ENCODE measurements at places on chromosomes 4 and X.

- DNase-seq = no peak
- H3K27ac ChIP-seq = no peak overlapping the region
- H3K4me1 ChIP-seq = no peaks in the 10 kb centered on the region
- no peaks in the 10 kb centered on the region for H3K27me3 ChIP-seq
- H3K4me3 ChIP-seq = no peak overlapping the region
Measured at GRCh38 chrX:11352296-11352741, 59.1 kb downstream of the AMELX start.

GRCh38 chrX:15908603-15909290 is 54.1 kb upstream of the AP1S2 start:
- H3K4me1 ChIP-seq = peaks cover 5% of the 10 kb centered on the region
- H3K27ac ChIP-seq = no peak overlapping the region
- H3K4me3 ChIP-seq = no peak overlapping the region
- no peak for DNase-seq
- no peaks in the 10 kb centered on the region for H3K27me3 ChIP-seq

- H3K36me3 ChIP-seq = no peaks in the 10 kb centered on the region
- H3K27ac ChIP-seq = no peak overlapping the region
Measured at GRCh38 chrX:151391722-151392121, 5.3 kb upstream of the VMA21 start.

DNA sequence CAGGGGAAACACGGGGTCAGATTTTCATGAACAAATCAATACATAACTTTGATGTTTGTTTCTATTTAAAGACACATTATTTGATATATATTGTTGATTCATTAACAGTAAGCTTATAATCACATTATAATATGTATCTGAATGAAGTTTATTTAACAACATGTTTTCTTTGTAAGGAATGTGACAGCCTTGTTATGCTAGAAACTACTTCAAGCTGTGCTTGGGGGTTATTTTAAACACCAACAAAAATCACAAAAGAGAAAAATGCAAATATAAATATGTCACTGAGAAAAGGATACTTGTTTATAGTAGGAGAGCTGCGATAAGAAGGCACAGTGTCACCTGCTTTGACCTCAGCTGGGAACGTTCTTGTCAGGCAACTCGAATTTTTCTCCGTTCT is 354.6 kb upstream of the AGA start:
- no peaks in the 10 kb centered on the region for H3K36me3 ChIP-seq
- H3K27ac ChIP-seq = no peak overlapping the region
- no peak overlapping the region for H3K4me3 ChIP-seq
- no peaks in the 10 kb centered on the region for H3K27me3 ChIP-seq

DNA sequence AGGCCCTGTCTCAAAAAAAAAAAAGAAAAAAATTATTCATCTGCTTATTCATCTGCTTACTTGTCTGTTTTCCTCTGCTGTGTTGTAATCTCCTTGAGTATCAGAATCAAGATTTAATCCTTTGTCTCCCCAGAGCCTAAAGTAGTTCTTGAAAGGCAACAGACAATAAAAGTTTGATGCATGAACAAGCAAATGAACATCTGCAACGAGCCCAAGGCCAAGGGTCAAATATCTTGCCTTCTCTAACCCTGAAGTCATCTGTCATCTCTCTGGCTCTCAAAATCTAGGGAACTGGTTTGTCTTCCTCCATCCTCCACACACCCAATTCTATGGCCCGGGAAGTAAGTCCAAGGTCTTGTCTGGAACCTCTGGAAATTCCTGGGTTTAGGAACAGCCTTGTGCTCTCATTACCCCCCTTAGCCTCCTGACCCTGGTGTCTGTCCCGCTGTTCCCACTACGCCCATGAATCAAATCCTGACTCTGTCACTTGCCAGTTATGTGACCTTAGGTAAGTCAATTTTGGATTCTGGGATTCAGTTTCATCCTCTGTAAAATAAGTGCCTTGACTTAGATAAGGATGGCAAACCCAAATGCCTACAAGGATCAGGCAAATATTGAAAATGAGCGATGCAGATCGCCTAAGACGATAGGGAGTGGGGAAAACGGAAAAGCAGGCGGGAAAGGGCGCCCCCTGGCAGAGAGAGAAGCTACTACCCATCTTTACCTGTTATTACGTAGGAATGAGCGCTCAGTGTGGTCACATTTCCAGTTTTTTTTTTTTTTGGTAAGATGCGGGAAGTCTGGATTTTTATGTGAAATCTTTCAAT is 102.7 kb upstream of the DHX15 start:
- H3K4me3 ChIP-seq = no peak overlapping the region
- peak; percentile 57 for DNase-seq
- no peaks in the 10 kb centered on the region for H3K36me3 ChIP-seq
- no peaks in the 10 kb centered on the region for H3K27me3 ChIP-seq
- no peak overlapping the region for H3K27ac ChIP-seq

GRCh38 chrX:30144971-30145731 is 70.2 kb upstream of the MAGEB2 start:
- H3K27ac ChIP-seq = no peak overlapping the region
- no peaks in the 10 kb centered on the region for H3K36me3 ChIP-seq

GRCh38 chrX:16484338-16484737 is 165.6 kb upstream of the S100G start:
- H3K36me3 ChIP-seq = no peaks in the 10 kb centered on the region
- no peak for DNase-seq
- no peaks in the 10 kb centered on the region for H3K27me3 ChIP-seq
- no peak overlapping the region for H3K4me3 ChIP-seq
- no peak overlapping the region for H3K27ac ChIP-seq

- DNase-seq = no peak
- no peak overlapping the region for H3K4me3 ChIP-seq
- H3K4me1 ChIP-seq = no peaks in the 10 kb centered on the region
- H3K27me3 ChIP-seq = no peaks in the 10 kb centered on the region
Measured at GRCh38 chr4:53490161-53490956, 100.9 kb downstream of the LNX1 start.

DNA sequence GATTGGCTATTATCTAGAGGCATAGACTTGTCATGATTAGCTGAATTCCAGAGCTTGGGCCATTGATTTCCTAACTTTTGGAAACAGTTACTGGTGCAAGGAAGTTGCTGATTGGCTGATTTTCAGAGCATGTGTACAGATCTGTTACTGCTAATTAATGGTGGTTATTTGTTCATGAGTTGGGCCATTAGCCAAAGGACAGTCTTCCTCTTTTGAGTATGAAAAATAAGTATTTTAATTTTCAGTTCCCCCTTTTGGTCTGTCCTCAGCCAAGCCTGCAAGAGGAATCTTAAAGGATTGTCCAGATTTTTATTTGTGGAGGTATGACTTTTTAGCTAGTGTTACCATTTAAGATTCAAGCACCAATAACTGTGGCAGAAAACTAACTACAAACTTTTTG is 7.0 kb upstream of the DSPP start:
- no peak for DNase-seq
- H3K4me3 ChIP-seq = no peak overlapping the region
- no peaks in the 10 kb centered on the region for H3K27me3 ChIP-seq
- no peaks in the 10 kb centered on the region for H3K4me1 ChIP-seq

GRCh38 chr4:75841641-75842520 is 60.4 kb downstream of the PPEF2 start:
- no peak overlapping the region for H3K4me3 ChIP-seq
- peak; percentile 57 for DNase-seq
- no peaks in the 10 kb centered on the region for H3K36me3 ChIP-seq
- no peak overlapping the region for H3K27ac ChIP-seq

- no peak overlapping the region for H3K4me3 ChIP-seq
- no peak overlapping the region for H3K27ac ChIP-seq
- H3K36me3 ChIP-seq = no peaks in the 10 kb centered on the region
- no peaks in the 10 kb centered on the region for H3K4me1 ChIP-seq
- no peak for DNase-seq
Measured at GRCh38 chrX:19666950-19667349, 151.6 kb upstream of the MAP3K15 start.

DNA sequence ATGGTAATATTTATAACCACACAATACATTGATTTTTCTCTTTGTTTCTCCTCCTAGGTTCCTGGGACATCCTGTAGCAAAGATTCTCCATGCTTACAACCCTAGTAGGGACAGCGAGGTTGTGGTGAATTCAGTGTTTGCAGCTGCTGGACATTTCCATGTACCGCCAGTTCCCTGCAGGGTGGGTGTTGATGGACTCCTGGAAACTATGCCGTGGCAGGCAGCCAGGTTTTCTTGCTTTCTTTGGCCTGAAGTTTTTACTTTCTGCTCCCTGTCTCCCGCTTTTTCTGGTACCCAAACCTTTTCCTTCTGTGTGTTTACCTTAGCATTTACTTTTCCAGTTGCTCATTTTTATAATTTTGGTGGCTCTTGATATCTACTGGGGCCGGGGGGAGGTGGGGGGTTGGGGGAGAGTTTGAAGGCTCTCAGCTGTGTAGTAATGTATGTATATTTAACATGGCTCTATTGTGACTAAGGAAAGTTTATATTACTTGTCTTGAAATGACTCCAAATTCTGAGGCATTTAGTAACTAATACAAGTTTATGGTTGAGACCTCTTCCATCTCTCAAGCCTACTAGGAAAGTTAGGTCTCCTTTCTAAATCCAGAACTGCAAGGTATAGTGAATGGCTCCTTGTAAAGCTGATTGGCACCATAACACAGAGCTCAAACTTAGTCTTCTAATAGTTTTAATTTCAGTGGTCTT is 89.7 kb downstream of the TMEM131L start:
- no peak overlapping the region for H3K27ac ChIP-seq
- H3K27me3 ChIP-seq = no peaks in the 10 kb centered on the region
- no peak overlapping the region for H3K4me3 ChIP-seq

DNA sequence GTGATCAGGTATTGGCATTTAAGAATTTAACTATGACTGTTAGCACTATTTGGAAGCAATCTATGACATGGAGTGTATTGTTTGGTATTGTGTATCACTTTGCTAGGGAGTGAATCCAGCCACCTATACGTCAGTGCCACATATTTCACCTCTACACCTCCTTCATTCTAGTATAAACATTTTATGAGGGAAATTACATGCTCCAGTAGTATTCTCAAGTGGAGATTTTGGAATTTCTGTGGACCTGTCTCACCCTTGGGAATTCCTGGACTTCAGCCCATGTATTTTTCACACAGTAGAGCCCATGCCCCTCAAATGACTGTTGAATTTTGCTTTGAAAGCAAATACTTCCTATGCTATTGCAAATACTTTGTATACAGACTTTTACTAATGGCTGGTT is 11.3 kb downstream of the BST1 start:
- no peak overlapping the region for H3K27ac ChIP-seq
- H3K36me3 ChIP-seq = no peaks in the 10 kb centered on the region
- H3K4me1 ChIP-seq = no peaks in the 10 kb centered on the region
- H3K4me3 ChIP-seq = no peak overlapping the region

DNA sequence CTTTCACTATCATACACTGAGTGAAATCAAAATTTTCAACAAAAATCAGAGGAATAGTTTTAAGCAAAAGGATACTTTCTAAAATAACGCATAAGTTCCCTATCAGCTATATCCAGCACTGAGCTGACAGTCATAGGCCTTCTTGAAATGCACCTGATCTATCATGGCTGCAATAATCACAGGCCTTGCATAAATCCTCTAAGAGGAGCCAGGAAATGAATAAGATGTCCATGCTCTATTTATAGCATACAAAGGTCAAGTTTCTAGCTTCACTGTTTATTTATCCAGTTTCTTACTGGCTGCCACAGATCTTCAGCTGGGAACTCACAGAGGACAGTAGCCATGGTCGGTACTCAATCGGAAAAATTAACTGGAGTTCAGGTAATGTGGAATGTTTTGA is 235.9 kb upstream of the DMD start:
- H3K4me3 ChIP-seq = no peak overlapping the region
- no peaks in the 10 kb centered on the region for H3K36me3 ChIP-seq
- no peaks in the 10 kb centered on the region for H3K27me3 ChIP-seq
- H3K27ac ChIP-seq = no peak overlapping the region
- DNase-seq = no peak
- H3K4me1 ChIP-seq = no peaks in the 10 kb centered on the region

DNA sequence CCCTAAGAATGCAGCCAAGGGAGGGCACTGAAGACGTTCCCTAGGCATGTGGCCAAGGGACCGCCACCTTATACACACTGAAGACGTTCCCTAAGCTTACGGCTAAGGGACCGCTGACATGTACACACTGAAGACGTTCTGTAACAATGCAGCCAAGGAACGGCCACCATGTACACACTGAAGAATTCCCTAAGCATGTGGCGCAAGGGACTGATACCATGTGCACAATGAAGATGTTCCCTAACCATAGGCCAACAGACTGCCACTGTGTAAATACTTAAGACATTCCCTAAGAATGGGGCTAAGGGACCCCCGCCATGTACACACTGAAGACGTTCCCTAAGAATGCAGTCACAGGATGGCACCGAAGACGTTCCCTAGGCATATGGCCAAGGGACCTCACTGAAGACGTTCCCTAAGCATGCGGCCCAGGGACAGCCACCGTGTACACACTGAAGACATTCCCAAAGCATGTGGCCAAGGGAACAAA is 36.1 kb downstream of the DHRSX start:
- peak; percentile 69 for DNase-seq
- no peak overlapping the region for H3K4me3 ChIP-seq
- H3K36me3 ChIP-seq = no peaks in the 10 kb centered on the region
- H3K27me3 ChIP-seq = no peaks in the 10 kb centered on the region
- peaks cover 2% of the 10 kb centered on the region for H3K4me1 ChIP-seq

GRCh38 chr4:132281733-132282132 is 867.4 kb upstream of the PCDH10 start:
- no peak overlapping the region for H3K27ac ChIP-seq
- H3K27me3 ChIP-seq = no peaks in the 10 kb centered on the region
- H3K36me3 ChIP-seq = no peaks in the 10 kb centered on the region
- no peak overlapping the region for H3K4me3 ChIP-seq

- no peak overlapping the region for H3K4me3 ChIP-seq
- H3K4me1 ChIP-seq = no peaks in the 10 kb centered on the region
- H3K36me3 ChIP-seq = no peaks in the 10 kb centered on the region
- no peaks in the 10 kb centered on the region for H3K27me3 ChIP-seq
Measured at GRCh38 chrX:142251680-142252079, 46.6 kb upstream of the MAGEC2 start.

GRCh38 chrX:130974323-130974722 is 71.3 kb upstream of the ENOX2 start:
- no peak overlapping the region for H3K4me3 ChIP-seq
- DNase-seq = no peak
- H3K27ac ChIP-seq = no peak overlapping the region
- H3K36me3 ChIP-seq = no peaks in the 10 kb centered on the region
- H3K4me1 ChIP-seq = no peaks in the 10 kb centered on the region

GRCh38 chr4:153409924-153410501 is 56.1 kb upstream of the TMEM131L start:
- H3K36me3 ChIP-seq = no peaks in the 10 kb centered on the region
- H3K4me1 ChIP-seq = no peaks in the 10 kb centered on the region
- no peak overlapping the region for H3K4me3 ChIP-seq
- H3K27me3 ChIP-seq = no peaks in the 10 kb centered on the region
